Parietal lobe (tissue), 2 donors: ENCODE measurements at places on chromosomes 5 and 9. TPM values are rescaled to one million over a fixed set of nuclear protein-coding genes. Genes with fewer than 3 reads are reported as not detected.

The CCNO gene
- not detected for total RNA-seq

The NSMF gene
- total RNA-seq: 66.7 TPM

The PRDM9 gene
- total RNA-seq: not detected

The MARVELD2 gene
- total RNA-seq: 0.94 TPM

The OGN gene
- 1.6 TPM for total RNA-seq

The TCF7 gene
- 1.6 TPM for total RNA-seq

The INSL4 gene
- total RNA-seq: not detected

The ZNG1A gene
- 39.8 TPM for total RNA-seq

The CFAP90 gene
- total RNA-seq: 2.8 TPM

The PCDHB2 gene
- 20.3 TPM for total RNA-seq

The NUTM2F gene
- total RNA-seq: not detected

The MORN5 gene
- not detected for total RNA-seq

The TSSK1B gene
- 0.31 TPM for total RNA-seq

The SPOCK1 gene
- 70.7 TPM for total RNA-seq

The OR13F1 gene
- not detected for total RNA-seq

The DMGDH gene
- total RNA-seq: 3.1 TPM

The ERAP2 gene
- 6.6 TPM for total RNA-seq

The PDCD1LG2 gene
- total RNA-seq: 0.63 TPM

The SLC30A5 gene
- total RNA-seq: 58.8 TPM

The IFNA2 gene
- total RNA-seq: not detected

The ECM2 gene
- 2.2 TPM for total RNA-seq

The ARL14EPL gene
- not detected for total RNA-seq

The MED7 gene
- 32.2 TPM for total RNA-seq

The ENTR1 gene
- 36.3 TPM for total RNA-seq

The MED22 gene
- 34.4 TPM for total RNA-seq

The PCDHB10 gene
- 26.3 TPM for total RNA-seq

The PAIP2 gene
- 98.0 TPM for total RNA-seq

The LRRC19 gene
- under 0.01 TPM for total RNA-seq

The ERMP1 gene
- 20.3 TPM for total RNA-seq

The EEIG1 gene
- total RNA-seq: 7.2 TPM

The FOXD1 gene
- total RNA-seq: 0.31 TPM

The GRM6 gene
- total RNA-seq: 0.63 TPM

The SYK gene
- total RNA-seq: 1.6 TPM

The CCL27 gene
- total RNA-seq: not detected

The OMD gene
- not detected for total RNA-seq

The CDH9 gene
- 14.7 TPM for total RNA-seq

The EIF4E1B gene
- total RNA-seq: 0.31 TPM

The ROR2 gene
- 0.94 TPM for total RNA-seq

The ARPC5L gene
- 10.6 TPM for total RNA-seq

The ANXA2R gene
- total RNA-seq: 2.5 TPM

The PSD2 gene
- total RNA-seq: 22.8 TPM

The RNF224 gene
- total RNA-seq: not detected

The RBM18 gene
- total RNA-seq: 18.8 TPM

The OLFML2A gene
- total RNA-seq: 1.6 TPM

The PANK3 gene
- total RNA-seq: 242 TPM

The C5orf58 gene
- total RNA-seq: not detected

The JADE2 gene
- total RNA-seq: 5.6 TPM

The SPATA31C1 gene
- total RNA-seq: not detected

The NIPSNAP3A gene
- 63.2 TPM for total RNA-seq

The C5orf52 gene
- total RNA-seq: not detected

The COL15A1 gene
- total RNA-seq: 11.3 TPM

The SLC38A9 gene
- 107 TPM for total RNA-seq

The TOMM5 gene
- total RNA-seq: 81.7 TPM

The ARHGEF39 gene
- total RNA-seq: 0.31 TPM
